ENCODE measurements at places on chromosomes 11 and 22.

DNA sequence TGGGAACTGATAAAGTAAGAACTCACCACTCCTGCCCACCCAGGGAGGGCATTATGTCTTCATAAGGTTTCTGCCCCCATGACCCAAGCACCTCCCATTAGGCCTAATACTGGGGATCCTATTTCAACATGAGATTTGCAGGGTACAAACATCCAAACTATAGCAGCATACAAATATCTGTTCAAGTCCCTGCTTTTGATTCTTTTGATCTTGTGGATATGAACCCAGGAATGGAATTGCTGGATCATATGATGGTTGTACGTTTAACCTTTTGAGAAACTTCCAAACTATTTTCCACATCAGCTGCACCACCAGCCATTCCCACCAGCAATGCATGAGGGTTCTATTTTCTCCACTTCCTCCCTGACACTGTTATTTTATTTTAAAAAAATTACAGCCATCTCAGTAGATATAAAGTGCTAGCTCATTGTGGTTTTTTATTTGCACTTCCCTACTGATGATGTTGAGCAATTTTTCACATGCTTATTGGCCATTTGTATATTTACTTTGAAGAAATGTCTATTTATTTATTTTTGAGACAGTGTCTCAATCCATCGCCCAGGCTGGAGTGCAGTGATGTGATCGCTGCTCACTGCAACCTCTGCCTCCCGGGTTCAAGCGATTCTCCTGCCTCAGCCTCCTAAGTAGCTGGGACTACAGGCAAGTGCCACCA lies 7.1 kb upstream of the ATG16L2 start:
- no peak for DNase-seq

DNA sequence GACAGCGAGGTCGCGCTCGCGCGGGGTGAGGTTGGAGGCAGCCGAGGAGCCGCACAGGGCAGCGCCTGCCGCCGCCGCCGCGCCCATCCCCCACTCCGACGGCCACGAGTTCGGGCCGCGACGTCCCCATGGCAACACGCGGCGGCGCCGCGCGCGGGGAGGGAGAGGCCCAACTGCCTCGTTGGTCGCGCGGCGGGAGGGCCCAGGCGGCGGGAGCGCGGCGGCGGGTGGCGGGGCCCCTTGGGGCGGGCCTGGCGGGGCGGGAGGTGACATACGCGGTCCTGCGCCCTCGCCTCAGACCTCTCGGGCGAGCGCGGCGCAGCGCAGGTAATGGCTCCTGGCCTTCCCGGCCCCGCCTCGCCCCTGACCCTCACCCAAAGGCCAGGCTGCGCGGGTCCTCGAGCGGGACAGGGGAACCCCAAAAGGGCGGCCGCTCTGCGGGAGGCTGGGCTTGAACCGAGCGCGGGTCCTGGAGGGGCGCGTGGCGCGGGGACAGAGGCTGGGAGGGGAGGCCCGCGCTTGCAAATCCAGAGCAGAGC lies at the start of gene DEUP1:
Gene DEUP1 (plus strand): TSS at position 297 of the 539 bp plus-strand sequence. CDS start 1,518 bp downstream, outside the sequence.
- DNase-seq: peak; percentile 10

DNA sequence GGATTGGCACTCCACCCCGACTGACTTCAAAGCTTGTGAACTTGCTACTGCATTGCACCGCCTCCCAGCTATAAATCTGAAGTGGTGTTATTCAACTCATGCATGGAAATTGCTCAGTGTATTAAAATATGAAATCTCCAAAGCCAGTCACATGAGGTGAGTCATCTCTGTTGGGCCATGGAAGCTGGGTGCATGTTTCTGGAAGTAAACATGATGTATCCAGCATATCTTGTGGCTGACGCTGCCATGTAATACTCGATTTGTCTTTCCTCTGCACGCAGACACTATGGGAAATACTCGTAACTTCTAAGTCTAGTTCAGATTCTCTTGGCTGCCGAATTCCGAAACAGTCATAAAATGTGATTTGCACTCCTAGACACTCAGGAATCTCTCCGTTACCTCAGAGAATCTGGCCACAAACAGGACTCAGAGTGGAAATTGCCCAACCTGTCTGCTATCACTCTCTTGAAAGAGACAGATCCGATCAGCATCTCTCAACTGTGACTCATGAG lies 154.9 kb upstream of the MPPED2 start:
- no peak for DNase-seq

- no peak for DNase-seq
Observed at GRCh38 chr11:115869780-115870431, 365.7 kb upstream of the CADM1 start.

All from activated naive CD4-positive, alpha-beta T cell treated with anti-CD3 and anti-CD28 coated beads, Interleukin-2, amount 50 U/mL, for 16 hours (primary cell).